Amygdala (tissue), 56 donors: ENCODE measurements at places on chromosomes 6 and 20.

- no peak for DNase-seq
Observed at GRCh38 chr6:97812940-97813339, 529.9 kb upstream of the MMS22L start.

DNA sequence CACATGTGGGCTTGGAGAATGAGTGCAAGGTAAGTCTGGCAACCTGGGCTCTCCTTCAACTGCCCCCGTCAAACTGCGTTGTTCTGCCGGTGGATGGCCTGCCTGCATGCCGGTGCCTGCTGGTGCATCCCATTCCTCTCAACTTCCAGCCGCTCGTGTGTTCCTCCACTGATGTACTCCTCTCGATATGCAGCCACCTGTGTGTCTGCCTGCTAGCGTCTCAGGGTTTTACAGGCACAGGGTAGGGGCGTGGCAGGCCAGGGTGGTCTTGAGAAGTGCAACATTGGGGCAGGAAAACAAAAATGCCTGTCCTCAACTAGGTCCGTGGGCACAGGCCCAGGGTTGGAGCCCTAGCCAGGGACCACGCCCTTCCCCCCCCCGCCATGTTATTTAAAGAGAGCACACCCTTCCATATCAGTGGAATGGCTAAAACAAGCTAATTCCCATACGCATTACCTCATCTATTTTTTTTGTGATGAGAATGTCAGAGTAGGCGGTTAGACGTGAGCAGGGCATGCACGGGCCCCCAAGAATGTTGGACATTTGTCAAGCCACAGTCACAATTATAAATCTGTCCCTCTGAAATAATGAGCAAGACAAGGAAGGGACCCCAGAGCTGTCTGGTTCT is 33.2 kb downstream of the SERPINB6 start:
- DNase-seq = no peak

DNA sequence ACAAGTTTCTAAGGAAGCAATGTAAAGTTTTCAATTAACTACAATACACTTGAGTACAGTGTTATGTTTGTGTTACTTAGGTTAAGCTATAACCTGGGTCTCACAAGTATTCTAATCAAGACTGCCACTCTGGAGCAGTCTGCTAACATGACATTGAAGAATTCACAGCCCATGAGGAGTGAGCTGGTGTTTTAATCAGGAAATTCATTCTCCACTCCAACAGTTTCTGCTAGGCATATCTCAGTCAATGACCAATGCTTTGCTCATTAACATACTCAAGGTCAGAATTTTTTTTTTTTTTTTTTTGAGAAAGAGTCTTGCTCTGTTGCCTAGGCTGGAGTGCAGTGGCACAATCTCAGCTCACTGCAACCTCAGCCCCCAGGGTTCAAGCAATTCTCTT is 59.6 kb upstream of the SAMHD1 start:
- no peak for DNase-seq

DNA sequence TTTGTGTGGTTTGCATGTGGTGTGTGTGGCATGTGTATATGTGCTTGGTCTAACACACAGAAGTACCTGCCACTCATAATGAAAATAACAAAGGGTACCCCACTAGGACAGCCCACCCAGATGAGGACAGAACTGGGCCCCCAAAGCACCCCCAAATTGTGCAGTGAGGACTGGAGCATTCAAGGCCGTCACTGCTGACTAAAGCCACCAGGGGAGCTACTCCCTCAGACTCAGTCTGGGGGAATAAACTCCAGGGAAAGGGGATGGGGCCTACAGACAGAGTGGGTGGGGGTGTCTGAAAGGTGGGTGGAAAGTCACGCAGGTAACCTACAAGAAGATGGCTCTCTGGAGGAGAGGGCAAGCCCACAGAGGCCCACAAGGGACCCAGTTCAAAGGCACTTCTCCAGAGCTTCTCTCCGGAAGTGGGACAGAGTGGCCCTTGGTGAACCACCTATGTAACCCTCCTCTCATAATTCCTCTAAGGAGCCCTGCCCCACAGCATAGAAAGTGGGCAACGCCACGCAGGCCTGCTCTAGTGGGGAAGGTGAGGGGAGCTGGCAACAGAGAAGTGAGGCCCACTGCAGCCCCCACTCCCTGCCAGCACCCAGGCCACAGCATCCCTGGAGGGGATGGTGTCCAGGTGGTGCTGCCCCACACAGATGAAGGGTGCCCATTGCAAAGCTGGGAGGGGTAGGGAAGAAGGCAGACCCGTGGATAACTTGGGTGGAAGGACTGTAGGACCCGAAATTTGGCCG is 122.8 kb upstream of the MAFB start:
- no peak for DNase-seq

GRCh38 chr6:85673198-85674139 is 30.8 kb upstream of the SYNCRIP start:
- DNase-seq = no peak

DNA sequence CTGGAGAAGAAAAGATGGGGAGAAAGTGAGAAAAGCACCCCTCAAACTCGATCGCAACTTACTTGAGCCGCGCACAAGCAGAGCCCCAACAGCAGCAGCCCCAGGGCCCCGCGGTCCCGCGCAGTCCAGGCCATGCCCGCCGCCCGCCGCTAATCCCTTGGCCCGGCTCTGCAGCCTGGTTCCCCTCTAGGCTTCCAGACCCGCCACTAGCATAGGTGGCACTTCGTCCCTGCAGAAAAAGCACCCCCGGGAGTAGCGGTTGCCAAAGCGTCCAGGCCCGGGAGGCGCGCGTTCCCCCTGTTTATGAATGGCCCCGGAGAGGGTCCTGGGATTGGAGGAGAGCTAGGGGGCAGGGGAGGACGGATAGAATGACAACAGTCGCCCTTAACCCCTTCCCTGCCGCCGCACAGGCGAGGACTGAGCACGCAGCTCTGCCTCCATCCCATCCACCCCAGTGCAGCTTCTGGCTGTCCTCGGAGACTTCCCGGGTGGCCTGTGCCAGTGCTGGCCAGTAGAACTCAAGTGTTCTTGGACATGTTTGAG is 19.9 kb downstream of the COL9A1 start:
- no peak for DNase-seq

DNA sequence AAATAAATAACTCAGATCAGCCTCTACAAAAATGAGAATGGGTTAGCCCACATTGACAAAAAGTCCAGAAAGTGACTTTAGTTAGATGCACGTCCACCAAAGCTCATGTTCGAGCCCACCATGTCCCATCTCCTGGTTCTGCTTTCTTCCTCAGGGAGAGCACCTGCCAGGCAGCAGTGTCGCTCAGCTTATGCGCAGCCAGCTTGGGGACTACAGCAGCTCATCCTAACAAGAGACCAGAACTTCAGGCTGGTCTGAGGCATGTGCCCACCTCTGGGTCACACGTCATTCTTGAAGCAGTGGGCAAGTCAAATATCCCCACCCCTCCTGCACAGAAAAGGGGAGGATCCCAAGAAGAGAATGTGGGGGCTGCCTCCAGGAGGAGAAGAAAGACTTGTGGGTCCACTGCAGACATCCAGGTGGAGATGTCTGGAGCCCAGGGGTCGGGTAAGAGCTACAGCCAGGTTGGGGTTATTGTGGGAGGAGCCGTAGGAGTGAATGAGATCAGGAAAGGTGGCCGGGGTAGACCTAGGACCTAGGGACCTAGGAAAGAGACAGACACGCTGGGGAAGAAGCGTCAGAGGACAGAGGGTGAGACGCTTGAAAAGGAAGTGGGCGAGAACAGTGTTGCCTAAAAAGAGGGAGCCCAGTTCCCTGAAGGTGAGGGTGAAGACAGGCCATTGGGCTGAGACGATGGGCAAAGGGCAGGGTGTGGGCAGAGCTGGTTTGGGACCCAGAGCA is 52.5 kb downstream of the SSR1 start:
- DNase-seq = no peak

DNA sequence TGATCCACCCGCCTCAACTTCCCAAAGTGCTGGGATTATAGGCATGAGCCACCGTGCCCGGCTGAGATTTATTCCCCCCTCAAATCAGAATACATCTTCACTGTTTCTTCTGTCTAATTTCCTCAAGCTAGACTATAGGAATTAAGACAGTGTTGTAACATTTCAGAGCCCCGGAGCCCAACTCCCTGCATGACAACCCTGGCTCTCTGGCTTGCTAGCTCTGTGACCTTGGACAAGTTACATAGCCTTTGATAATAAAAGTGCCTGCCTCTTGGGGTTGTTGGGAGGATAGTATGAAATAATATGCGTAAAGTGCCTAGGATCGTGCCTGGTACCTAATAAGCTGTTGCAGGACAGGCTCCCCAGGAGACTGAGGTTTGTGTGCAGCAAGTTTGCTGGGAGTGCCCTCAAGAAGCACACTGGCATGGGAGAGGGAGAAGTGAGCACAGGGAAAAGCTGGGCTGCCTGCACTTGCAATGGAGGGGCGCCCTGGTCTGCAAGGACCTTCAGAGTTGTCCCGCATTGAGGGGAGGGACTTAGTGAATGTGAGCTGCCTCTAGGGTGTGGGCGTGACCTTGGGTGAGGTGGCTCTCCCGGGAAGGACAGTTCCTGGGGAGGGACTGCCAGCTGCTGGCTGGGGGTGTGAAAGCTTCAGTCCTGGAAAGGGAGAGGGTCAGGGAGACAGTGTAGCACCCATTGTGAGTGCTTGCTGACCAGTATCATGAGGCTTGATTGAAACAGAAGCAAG is 43.4 kb downstream of the TAF8 start:
- no peak for DNase-seq

GRCh38 chr6:116060572-116061283 is at the start of gene FRK:
Gene FRK (minus strand): TSS chr6:116060891. CDS start chr6:116060311, 580 bp downstream.
- DNase-seq = no peak

DNA sequence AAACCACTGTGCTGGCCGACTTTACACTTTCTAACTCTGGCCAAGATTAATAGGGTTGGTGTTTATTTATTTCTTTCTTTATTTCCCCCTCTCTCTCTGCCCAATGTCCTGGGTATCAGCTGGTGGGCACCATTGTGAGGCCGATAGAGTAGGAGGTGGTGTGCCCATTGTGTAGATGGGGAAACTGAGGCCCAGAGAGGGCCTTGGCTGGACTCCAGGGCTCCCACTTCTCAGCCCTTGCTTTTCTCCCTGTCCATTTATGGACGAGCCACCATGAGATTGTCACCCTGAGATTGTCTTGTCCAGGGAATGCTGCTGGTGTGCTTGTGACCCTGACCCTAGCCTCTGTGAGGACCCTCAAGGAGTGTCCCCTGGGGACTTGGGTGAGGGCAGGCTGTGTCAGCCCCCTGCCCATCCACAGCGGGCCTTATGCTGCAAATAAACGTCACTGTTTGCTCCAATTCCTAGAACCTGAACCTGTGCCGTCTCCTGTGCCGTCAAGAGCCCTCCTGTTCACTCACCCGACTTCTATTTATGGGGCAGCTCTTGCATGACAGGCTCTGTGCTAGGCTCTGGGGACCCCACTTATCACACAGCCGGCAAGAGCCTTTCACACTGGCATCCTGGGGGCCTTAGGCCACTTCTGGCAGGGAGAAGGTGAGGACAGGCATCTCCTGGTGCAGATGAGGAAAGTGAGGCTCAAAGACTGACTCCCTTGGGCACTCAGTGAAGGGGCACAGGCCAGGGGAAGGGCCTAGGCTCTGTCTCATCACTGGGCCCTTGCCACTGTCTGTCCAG is 24.8 kb downstream of the SUN5 start:
- DNase-seq = no peak

DNA sequence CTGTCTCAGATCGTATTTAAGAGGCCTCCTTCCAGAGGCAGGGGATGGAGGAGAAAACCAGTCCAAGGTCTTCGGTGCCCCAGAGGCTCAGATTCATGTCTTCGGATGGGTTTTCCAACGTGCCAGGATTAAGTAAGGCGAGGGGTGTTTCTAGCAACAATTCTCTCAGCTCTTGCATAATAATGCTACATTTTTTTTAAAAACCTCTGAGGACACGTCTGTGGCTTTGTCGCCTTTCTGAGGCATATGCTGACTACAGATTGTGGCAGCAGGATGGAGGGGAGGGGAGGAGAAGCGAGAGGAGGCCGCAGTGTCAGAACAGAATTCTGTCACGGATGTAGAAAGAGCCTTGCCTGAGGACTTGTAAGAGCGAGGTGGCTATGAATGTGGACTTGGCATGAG is 17.7 kb upstream of the CCDC167 start:
- no peak for DNase-seq

- DNase-seq = peak; percentile 14
Observed at GRCh38 chr20:49938173-49939163, 2.3 kb downstream of the RNF114 start.

- DNase-seq = no peak
Observed at GRCh38 chr6:21335591-21335990, 258.0 kb upstream of the SOX4 start.

DNA sequence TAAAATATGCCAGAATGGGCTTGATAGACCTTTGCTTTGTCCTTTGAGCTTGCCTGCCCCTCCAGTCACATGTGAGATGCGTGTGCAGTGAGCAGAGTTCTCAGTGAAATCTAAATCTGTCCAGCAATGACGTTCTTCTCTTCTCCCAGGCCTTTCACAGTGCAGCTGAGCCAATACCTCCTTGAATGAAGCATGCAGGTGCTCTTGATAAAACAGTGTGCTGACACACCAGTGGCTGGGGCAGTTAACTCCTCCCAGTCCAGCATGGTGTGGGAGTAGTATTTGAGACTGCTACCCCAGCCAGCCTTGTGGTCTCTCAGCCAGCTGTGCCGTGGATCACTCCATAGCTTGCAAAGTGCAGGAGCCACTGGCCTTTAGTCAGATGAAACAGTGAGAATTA is 240.5 kb downstream of the FARS2 start:
- DNase-seq = no peak

DNA sequence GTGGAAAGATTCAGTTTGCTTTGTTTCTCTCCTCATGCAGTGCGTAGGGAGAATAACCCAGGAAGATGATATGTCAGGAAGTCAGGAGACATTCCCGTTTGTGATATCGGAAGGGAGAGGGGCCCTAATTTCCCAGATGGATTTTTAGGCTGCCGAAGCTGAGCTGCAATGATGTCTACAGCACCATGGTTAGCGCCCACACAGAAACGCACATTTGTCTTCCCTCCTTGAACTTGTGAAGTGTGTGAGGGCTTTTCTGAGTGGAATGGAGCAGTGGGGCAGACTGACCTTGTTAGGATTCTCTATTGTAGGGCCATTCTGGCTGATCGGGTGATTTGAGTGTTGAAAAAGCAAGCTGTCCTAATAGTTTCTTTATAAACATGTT is 191.3 kb upstream of the ARG1 start:
- no peak for DNase-seq

DNA sequence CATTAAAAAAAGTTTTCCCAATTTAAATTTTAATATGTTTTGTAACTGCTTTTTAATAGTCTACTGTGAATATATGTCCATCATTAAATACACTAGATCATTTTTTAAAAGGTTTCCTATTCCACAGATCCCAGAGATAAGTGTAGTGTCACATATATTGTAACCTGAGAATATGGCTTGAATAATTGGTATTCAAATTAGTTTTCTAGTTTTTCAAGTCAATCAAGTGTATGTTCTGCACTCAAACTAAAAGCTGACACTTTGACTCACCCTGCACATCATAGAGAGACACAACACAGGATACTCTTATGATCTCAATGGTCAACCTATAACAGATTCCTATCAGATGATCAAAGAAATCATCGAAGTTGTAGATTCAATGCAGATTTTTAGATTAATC is 49.1 kb downstream of the ZHX3 start:
- no peak for DNase-seq

GRCh38 chr6:42387336-42387735 is 64.4 kb downstream of the TRERF1 start:
- DNase-seq = no peak
